ENCODE measurements at places on chromosomes 11 and 22.

DNA sequence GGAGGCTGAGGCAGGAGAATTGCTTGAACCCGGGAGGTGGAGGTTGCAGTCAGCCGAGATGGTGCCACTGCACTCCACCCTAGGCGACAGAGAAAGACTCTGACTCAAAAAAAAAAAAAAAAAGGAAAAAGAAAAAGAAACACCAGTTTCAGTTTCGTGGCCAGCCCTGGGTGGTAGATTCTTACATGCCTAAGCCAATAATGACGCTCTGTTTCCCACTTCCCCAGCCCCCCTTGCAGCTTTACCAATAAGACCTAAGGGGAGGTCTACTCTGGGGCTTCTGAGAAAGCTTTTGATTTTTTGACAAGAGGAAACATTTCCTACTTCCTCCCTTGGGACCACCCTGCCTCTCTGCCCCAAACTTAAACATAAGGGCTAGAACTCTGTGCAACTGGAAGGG, 30.0 kb upstream of the PTPRJ start:
- peak; percentile 76 for DNase-seq

DNA sequence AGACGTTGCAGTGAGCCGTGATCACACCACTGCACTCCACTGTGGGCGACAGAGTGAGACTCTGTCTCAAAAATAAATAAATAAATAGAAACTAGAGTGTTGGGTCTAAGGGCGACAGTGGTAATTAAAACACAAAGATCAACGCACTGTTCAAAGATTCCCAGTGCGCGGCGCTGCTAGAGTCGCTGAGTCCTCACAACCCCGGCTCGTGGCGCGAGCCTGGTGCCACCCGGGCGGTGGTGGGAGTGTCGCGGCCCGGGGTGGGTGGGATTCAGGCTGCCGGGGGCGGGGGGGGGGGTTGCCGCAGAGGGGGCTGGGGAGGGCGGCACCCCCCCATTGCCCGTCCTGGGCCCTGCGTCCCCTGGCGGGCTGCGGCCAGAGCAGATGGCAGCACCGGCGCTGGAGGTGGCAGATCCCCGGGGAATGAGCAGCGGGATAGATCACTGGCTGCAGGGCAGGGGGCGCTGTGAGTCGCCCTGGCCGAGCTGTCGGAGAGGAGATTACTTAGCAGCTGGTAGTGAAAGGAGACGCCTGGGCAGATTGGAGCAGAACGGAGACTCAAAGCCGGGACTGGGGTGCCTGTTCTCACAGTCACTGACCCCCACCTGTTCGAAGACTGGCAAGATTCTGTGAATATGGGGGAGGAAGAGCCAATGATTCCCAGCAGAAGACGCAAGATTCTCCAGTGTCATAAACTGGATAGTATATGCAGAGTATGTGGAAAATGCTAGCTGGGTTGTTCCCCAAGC, 30.2 kb upstream of the APOBEC3A start:
- peak; percentile 63 for DNase-seq

DNA sequence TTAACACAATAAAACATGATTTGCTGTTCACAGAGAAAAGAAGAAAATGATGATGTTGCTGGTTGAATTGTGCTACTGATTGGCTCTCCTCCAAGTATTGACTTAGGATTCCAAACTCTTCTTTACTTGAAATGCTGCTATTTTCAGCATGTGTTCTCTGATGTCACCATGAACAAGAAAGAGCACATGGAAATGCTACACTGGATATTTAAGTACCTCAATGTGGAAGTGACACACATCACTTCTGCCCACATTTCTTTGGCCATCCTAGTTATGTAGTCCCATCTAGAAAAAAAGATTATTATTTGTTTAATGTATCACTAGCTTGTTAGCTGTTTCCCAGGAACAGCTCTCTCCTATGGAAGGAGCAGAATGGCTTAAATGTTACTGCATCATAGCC, 27.2 kb downstream of the OR52B2 start:
- DNase-seq, result no peak

DNA sequence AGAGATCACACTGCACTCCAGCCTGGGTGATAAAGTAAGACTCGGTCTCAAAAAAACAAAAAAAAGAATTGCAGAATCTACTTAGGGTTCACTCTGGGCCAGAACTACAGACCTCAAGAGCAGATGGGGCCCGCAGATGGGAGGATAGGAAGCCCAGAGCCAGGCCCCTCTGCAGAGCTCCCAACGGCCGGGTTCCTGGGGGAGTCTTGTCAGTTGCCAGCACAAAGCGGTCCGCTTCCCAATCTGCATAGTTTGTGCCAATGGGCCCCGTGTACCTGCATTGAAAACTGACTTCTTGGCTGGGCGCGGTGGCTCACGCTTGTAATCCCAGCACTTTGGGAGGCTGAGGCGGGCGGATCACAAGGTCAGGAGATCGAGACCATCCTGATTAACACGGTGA, 1.7 kb upstream of the CHID1 start:
- DNase-seq, result no peak
